OCI-LY7 (cell line): ENCODE measurements at places on chromosomes 7 and 10. TPM values are rescaled to one million over a fixed set of nuclear protein-coding genes. Genes with fewer than 3 reads are reported as not detected.

Gene TLX1
- total RNA-seq: not detected in 2 replicates

Gene ASIC3
- 14.8 and 22.3 TPM in 2 replicates for total RNA-seq

Gene AKR1C8
- not detected in 2 replicates for total RNA-seq

Gene RBM20
- 1.0 and 1.4 TPM in 2 replicates for total RNA-seq

Gene SAMD9
- total RNA-seq: 7.6 and 8.7 TPM in 2 replicates

Gene TCF7L2
- 8.0 and 8.5 TPM in 2 replicates for total RNA-seq

Gene XRCC2
- 40.1 and 49.6 TPM in 2 replicates for total RNA-seq

Gene H2BK1
- total RNA-seq: not detected in 2 replicates

Gene KIF11
- 103 and 113 TPM in 2 replicates for total RNA-seq

Gene OR9A2
- total RNA-seq: 0.37 and 0.53 TPM in 2 replicates
